Fibroblast of skin of right quadriceps (primary cell): ENCODE measurements at places on chromosomes 3 and 15.

DNA sequence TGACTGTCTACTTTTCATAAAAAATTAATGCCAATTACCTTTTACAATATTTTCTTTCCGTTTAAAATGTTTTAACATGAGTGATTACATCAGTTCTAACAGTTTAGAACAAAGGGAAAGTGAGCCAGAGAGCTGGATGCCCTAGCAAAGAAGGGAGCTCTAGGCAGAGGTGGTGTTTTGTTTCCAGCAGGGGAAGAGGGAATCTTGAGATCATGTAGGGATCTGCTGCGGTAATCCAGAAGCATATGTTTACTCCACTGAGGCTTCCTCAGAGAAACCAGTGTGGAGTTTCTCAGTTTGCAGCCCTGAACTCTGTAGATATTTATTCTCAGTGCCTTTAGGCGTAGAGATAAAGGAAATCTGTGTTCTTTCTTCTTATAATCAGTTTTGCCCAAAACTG is 399.3 kb downstream of the NLGN1 start:
- DNase-seq: no peak

DNA sequence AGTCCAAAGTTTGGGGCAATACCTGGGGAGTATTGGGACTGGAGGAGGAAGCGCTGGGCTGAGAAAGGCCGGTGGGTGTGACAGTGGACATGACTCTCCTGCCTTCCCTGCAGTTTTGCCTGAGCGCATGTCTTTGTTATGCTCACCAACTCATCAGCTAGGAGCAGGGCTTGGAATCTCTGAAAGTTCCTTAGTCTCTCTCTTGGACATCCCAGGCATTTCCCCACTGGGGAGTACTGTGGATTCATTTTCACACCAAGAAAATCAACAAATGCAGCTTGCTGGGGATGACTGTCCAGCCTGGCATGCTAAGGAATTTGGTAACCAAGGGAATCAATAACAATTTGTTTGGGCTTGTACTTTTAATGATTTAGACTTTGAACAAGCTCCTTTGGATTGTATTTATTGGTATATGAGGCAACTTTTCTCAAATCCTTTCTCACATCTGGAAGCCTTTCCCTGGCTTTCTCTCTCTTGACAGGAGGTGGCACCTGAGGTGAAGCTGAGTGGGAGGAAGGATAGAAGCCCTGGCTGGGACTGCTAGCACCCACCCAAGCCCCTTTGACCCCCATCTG is 48.5 kb upstream of the CHST2 start:
- peak; percentile 83 for DNase-seq

DNA sequence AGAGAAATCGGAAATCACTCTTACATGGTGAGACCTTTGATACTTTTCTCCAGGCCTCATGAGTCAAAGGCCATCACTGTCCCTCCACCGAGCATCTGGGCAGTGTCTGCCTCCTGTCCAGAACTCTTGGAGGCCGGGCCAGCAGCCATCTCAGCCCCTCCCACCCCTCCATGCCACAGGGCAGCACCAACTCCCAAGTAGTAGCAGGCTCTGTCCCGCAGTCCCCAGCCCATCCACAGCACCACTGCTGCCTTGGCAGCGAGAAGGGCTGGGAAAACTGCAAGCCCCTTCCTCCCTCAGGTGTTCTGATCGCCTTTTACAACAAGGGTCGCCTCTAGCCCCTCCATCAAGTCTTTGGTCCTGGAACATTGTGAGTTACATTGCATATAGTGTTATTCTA is 5.5 kb downstream of the LYSMD4 start:
- DNase-seq: no peak

GRCh38 chr15:41281236-41281635 is 50.2 kb downstream of the CHP1 start:
- DNase-seq: peak; percentile 90

GRCh38 chr3:42839616-42840015 is 30.4 kb downstream of the ACKR2 start:
- peak; percentile 45 for DNase-seq

- peak; percentile 74 for DNase-seq
Observed at GRCh38 chr3:157542711-157543500, 39.7 kb upstream of the VEPH1 start.

DNA sequence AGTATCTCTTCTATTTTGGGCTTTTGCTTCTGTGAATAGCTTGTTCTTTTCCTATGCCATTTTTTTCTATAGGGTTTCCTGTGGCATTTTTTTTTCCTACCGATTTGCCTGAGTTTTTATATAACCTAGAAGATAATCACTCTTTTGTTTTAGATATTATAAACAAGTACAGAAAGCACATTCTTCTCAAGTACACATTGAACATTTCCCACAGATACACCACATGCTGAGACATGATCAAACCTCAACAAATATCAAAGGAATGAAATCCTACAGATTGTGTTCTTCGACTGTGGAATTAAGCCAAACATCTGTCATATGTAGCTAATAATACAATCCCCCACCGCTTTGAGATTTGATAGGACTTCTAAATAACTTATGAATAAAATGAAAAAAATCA is 9.1 kb upstream of the FEM1B start:
- no peak for DNase-seq

GRCh38 chr3:188589771-188590170 is 435.8 kb downstream of the LPP start:
- DNase-seq: no peak

GRCh38 chr3:50078622-50079021 is 10.1 kb upstream of the RBM5 start:
- no peak for DNase-seq

DNA sequence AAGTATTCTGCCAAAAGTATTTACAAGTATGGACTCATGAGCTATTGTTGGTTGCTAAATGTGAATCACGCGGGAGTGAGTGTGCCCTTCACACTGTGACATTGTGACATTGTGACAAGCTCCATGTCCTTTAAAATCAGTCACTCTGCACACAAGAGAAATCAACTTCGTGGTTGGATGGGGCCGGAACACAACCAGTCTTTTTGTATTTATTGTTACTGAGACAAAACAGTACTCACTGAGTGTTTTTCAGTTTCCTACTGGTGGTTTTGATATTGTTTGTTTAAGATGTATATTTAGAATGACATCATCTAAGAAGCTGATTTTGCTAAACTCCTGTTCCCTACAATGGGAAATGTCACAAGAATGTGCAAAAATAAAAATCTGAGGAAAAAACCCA is 30.3 kb downstream of the SYNM start:
- DNase-seq: no peak

GRCh38 chr3:133038731-133039375 is 662 bp downstream of the TMEM108 start:
- DNase-seq: no peak

DNA sequence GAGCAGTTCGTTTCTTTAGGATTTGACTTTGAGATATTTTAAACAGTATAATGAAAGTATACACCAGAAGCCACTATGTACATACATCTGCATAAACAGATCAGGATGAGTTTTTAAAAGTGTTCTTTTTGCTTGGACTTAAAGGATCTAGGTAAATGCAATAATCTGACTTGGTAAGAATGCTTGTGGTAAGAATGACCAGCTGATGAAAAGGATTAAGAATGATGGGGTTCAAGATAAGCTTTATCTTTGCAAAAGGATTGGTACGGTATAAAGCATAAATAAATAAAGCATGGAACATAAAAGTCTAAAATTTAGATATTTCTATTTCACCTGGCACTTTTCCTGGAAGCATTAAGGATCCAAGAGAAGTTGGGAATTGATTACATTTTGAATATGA is 9.8 kb upstream of the MME start:
- no peak for DNase-seq

- DNase-seq: peak; percentile 3
Observed at GRCh38 chr3:101377796-101378195, 57.4 kb upstream of the IMPG2 start.

DNA sequence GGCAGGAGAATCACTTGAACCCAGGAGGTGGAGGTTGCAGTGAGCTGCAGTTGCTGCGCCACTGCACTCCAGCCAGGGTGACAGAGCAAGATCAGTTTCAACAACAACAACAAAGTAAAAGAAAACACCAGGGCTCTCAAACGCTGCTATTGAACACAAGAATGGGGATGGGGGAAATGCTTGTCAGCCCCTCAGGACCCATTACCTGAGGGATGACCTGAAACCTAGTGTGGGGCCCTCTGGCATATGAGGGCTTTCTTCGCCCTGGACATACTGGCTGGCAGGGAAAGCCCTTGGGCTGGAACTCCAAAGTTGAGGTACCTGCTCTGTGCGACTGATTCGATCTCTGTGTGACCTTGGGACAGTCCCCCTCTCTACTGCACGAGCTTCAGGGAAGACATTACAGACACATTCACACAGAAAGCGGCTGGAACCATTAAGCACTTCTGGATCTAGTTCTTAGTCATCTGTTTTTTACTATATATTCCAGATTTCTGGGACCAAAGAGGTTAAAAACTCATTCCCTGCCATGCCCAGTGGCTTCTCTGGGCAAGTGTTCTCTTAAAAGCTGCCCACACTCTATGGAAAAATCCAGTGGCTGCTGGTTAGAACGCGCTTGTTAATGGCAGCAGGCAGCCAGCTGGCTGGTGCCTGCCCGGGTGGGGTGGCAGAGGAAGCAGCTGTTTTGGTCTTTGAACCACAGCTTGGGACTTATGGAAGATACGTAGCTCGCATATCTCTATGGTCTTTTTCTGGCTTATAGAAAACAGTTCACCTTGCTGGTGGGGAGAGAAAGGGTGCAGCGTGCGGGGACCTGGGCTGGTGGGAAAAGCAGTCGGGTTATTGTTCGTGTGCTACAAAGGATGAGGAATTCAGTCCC is 57.2 kb downstream of the ATP1B3 start:
- no peak for DNase-seq

- DNase-seq: no peak
Observed at GRCh38 chr15:67458331-67459029, 62.5 kb upstream of the C15orf61 start.

- peak; percentile 46 for DNase-seq
Observed at GRCh38 chr3:99119385-99119784, 217.9 kb upstream of the DCBLD2 start.

DNA sequence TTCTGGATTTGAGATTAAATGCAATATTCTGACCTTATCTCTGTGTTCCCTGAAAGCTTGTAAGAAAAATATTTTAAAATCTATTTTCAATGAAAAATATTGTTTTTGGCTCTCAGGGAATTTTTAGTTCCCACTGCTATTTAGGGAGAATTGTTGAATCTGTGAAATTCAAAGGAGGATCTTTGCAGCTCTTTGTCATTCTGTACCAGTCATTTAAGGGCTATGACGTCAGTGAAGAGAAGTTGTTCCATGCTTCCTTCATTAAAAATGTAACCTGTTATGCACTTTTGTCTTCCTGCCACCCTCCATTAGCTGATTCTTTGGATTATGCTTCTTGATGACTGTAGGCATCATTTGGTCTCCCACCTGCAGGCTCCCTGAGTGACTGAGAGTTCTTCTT is 427.8 kb upstream of the C2CD4B start:
- no peak for DNase-seq

GRCh38 chr15:67043939-67044771 is 21.2 kb upstream of the SMAD3 start:
- DNase-seq: peak; percentile 95

DNA sequence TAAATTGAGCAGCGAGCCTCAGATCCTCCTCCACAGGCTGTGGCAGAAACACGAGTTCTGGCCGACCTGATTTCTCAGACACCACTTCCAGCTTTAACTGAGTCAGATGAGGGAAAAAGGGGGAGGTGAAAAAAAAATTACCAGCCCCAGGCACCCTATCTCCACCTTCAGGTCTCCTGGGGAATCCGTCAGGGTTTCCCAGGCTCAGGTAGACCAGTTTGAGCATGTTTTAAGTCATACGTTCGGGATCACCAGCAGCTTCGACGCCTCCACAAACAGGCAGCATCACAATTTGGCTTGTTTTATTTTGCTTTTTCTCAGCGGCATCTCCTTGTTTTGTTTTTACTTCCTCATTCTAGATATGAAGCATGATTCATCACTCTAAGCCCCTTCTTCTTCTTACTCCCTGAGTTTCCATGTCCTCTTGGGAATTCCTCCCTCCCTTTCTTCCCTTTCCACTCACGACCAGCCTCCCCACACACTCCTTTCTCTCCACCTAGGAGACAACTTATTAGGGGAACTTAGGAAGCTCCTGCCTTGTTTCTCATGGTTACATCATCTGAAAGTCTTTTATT is 190.1 kb downstream of the ZNF621 start:
- DNase-seq: no peak

GRCh38 chr3:66450390-66451022 is 50.3 kb downstream of the LRIG1 start:
- peak; percentile 55 for DNase-seq

DNA sequence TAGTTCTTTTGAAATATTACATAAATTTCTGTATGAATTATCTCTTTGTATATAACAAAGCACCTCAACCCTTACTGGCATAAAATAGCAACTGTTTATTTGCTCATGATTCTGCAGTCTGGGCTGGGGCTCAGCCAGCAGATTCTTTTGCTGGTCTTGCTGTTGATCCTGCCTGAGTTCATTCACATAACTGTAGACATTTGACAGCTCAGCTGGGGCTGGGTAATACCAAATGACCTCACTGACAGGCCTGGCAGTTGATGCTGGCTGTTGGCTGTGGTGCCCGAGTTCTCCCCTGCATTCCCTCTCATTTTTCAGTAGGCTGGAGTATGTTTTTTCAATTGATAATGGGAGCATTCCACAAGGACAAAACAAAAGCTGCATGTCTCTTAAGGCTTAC is 449.9 kb upstream of the GOLIM4 start:
- no peak for DNase-seq

DNA sequence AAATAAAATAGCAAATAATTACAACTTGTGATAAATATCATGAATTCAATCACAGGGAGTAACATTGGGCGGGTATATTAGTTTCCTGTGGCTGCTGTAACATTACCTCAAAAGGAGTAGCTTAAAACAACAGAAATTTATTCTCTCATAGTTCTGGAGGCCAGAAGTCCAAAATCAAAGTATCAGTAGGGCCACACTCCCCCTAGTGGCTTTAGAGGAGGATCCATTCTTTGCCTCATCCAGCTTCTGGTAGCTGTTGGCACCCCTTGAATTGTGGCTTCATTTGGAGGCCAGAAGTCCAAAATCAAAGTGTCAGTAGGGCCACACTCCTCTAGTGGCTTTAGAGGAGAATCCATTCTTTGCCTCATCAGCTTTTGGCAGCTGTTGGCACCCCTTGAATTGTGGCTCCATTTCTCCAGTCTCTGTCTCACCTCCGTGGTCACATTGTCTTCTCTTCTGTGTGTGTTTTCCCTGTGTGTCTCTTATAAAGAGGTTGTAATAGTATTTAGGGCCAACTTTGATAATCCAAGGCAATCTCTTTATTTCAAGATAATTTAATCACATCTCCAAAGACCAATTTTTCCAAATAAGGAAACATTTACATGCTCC is 3.1 kb upstream of the CFAP20DC start:
- peak; percentile 49 for DNase-seq

DNA sequence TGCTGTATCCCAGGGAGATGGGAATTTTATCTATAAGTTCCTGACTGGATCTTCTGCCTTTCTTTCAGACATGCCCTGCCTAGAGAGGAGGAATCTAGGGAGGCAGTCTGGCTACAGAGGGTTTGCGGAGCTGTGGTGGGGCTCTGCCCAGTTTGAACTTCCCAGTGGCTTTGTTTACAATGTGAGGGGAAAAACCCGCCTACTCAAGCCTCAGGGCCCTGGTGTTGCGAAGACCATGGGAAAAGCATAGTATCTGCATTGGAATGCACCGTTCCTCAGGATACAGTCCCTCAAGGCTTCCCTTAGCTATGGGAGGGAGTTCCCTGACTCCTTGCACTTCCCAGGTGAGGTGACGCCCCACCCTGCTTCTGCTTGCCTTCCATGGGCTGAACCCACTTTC is 168.7 kb downstream of the TMEM108 start:
- no peak for DNase-seq
